ENCODE measurements at places on chromosomes 2 and 18. TPM values are rescaled to one million over a fixed set of nuclear protein-coding genes. Genes with fewer than 3 reads are reported as not detected.

GRCh38 chr18:75700561-75700960 is 273.1 kb upstream of the SMIM21 start:
- DNase-seq, result no peak

- DNase-seq, result no peak
These were observed 130.4 kb downstream of the ZNF236 start for GRCh38 chr18:76952747-76953146.

The PCARE gene
- not detected for total RNA-seq

- no peak for DNase-seq
These were observed 127.8 kb downstream of the NXPH2 start for GRCh38 chr2:138652378-138652777.

The POTEF gene
- not detected for total RNA-seq

DNA sequence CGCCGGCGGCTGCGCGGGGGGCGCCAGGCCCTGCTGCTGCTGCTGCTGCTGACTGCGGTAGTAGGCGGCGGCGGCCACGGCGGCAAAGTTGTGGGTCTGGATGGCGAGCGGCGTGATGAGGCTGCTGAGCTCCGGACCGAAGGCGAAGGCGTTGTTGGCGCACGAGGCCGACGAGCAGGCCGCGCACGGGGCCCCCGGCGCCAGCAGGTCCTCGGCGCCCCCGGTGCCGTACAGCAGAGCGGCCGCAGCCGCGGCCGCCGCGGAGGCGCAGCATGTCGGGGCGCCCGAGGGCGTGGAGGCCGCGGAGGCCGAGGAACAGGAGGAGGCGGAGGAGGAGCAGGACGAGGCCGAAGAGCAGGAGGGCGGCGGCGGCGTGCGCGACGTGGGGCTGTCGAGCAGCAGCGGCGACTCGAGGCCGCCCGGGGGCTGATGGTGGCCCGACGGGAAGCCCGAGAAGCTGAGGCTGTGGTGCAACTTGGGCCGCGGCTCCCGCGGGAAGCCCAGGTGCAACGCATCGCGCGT is 1.8 kb downstream of the ZFP36L2 start:
- no peak for DNase-seq

The IKZF2 gene
- 7.7 TPM for total RNA-seq

DNA sequence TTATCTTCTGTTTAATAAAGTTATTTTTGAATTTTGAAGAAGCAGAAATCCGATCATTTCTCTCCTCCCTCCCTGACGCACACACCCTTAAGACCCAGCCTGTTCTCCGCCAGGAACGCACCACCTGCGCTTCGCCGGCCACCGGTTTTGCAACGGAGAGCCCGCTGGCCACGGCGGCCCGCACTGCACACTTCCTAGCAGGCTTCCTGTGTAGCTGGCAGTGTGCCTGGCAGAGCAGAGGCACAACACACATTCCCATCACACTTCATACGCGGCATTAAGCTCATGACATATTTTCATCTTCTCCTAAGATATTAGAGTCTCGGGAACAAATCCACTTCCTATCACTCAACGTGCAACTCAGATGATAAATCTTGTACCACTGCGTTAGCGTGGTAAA is 148.0 kb downstream of the HDAC4 start:
- DNase-seq, result peak; percentile 38

The DNER gene
- total RNA-seq, result 0.40 TPM

The FN1 gene
- 216 TPM for total RNA-seq

GRCh38 chr2:195575879-195576401 is 81.1 kb upstream of the SLC39A10 start:
- DNase-seq, result no peak

The FBXO48 gene
- 1.5 TPM for total RNA-seq

DNA sequence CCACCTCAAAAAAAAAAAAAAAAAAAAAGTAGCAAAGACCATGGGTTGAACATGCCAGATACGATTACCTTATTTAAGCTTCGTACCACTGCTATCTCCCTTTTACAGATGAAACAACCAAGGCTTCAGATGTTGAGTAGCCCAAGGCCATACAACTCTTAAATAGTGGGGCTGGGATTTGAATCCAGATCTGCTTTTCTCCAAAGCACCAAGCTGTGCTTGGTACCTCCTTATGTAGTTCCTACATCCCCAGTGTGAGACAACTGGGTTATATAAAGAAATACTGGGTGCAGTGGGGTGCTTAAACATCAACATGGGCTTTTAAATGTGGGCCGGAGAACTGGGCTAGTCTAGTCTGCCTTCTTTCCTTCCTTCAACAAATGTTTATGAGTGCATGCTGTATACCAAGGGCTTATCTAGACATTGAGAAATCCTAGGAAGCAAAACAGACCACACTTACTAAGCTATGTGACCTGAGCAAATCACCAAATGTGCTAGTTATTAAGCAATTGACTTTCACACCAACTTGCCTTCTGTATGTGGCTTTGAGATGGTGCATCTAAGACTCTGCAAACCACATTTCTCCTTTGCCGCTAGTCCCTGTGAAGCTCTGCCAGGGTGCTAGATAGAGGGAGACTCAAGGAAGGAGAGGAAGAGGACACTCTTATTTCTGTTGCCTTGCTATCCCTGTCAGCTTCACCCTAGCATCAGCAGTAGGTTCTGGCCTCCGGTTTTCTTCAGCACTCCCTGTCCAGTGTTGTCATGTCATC is 206.8 kb upstream of the FBXO11 start:
- DNase-seq, result no peak

DNA sequence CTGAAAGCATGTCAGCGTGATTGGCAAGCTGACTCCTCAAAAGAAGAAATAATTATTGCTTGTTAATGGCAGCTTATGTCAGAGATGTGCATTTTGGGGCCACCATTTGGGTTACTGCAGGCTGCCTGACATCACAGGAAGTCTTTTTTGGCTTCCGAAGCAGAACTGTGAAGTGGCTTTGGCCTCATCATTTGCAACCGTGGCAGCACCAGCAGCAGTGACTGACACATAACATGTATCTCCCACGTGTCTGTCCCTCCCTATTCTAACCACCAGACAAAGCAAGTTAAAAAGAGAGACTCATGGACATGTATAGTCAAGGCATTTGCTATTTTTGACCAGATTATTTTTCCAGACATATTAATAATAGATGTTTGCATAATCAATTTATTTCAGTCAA is 488.7 kb upstream of the ACVR2A start:
- DNase-seq, result no peak

GRCh38 chr2:963876-964275 is 13.2 kb downstream of the SNTG2 start:
- DNase-seq, result no peak

The ASTL gene
- 0.45 TPM for total RNA-seq

The SDC1 gene
- total RNA-seq, result 184 TPM

The SLC30A3 gene
- total RNA-seq, result not detected

The C2orf78 gene
- not detected for total RNA-seq

- no peak for DNase-seq
These were observed 209.8 kb downstream of the PHLPP1 start for GRCh38 chr18:62925031-62925688.

DNA sequence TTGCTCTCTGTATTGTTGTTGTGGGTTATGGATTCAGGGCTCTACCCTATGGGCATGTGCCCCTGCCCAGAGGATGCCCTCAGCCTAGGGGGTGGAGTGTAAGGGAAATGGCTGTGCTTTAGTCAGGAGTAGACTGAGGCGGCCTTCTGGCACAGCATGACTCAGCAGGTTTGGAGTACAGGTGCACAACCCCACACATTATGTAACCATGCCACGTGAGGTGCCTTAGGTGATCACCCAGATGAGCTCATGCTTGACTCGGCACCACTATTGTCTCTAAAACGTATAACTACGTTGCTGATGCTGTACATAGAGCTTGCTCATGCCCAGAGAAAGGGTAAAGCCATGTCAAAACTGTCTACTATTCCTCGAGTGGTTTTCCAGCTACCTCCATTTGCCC is 48.3 kb upstream of the ZC3H15 start:
- no peak for DNase-seq

DNA sequence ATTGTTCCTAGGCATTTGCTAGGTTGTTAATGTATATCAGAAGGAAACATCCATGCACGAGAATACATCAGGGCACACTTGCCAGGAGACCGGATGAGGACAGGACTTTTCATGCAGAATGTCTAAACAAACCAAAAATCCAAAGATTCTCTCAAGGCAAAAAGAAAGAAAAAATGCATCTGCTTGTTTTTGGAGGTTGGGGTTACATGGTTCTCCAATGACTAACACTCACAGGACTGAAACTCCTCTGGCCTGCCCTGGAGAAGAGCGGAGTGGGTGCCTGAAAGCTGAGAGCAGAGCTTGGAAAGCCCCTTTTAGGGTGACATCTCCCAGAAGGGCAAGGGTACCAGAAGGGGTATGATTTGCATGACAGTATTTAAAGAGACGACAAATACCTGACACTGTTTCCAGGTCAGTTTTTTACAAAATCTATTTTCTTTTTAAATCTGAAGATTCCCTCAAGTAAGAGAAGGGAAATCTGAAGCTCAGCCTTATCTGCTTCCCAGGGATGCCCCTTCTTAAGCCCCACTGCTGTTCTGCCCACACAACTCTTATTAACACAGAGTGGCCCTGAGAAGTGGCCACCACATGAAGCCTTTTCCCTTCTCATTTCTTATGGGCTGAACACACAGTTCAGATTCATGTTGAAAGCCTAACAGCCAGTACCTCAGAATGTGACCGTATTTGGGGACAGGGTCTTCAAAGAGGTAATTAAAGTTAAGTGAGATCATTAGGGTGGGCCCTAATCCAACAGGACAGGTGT is 216.4 kb downstream of the STK39 start:
- no peak for DNase-seq

DNA sequence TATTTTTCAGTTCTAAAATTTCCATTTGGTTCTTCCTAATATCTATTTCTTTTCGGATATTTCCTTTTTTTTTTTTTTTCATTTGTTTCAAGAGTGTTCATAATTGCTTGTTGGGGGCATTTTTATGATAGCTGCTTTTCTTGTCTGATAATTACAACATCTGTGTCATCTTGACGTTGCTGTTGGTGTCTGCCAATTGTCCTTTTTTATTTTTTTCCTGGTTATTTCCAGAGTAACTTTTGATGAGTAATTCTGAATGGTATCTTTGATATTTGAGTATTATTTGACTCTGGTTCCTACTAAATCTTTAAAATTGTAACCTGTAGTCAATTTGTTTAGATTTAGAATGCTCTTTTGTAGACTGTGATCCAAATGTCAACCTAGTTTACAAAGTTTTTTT is 51.3 kb upstream of the CHRNA1 start:
- no peak for DNase-seq

- DNase-seq, result no peak
These were observed 177.3 kb upstream of the SPOPL start for GRCh38 chr2:138324068-138324771.

GRCh38 chr18:75127143-75128021 is 81.6 kb downstream of the PTGR3 start:
- peak; percentile 77 for DNase-seq

DNA sequence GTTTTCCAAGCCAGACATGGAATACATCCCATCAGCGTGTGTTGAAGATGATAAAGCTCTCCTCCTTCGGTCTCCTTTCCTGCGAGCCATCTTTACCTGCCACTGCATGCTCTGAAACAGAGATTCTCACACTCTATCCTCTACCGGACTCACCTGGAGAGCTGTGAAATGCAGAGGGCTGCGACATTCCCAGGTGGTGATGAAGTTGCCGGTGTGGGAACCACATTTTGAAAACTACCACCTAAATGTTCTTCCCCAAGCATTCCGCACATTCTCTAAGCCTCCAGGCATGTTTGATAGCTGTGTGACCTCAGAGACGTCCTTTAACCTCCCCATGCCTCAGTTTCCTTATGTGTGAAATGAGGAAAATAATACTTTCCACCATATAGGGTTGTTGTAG is 226.2 kb upstream of the RAB6C start:
- DNase-seq, result no peak

DNA sequence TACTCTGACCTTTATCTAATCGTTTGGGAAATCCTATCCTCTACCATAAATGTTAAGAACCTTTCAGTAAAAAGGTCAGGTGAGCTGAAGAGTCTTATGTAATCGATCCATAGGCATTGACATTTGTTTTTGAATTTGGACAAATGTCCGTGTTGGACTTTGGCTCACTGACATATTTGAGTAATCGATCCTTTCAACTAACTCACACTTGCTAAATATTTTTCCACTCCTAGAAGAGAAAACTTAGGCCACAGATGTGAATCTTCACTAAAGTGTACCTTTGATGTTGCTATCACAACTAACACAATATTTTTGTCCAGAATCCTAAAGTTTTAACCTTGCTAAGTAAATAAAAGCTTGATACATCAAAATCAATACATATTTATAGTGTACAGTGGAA is 89.5 kb downstream of the CCDC102B start:
- no peak for DNase-seq

- no peak for DNase-seq
These were observed 15.1 kb upstream of the RHOB start for GRCh38 chr2:20431772-20432171.

DNA sequence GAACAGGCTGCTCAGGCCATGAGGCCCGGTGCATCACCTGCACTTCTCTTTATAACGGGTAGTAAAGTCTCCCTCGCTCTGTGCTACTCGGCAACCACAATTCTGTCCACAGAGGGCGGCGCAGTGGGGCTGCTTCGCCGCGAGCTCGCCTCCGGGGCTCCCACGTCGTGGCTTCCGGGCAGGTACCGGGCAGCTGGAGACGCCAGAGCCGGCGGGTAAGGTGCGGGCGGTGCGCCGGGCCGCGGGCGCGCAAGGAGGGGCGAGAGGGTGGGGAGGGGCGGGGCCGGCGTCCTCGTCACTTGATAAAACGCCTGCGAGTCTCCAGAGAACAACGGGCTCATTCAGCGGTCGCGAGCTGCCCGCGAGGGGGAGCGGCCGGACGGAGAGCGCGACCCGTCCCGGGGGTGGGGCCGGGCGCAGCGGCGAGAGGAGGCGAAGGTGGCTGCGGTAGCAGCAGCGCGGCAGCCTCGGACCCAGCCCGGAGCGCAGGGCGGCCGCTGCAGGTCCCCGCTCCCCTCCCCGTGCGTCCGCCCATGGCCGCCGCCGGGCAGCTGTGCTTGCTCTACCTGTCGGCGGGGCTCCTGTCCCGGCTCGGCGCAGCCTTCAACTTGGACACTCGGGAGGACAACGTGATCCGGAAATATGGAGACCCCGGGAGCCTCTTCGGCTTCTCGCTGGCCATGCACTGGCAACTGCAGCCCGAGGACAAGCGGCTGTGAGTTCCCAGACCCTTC is at the start of gene ITGA6:
Gene ITGA6, plus strand, starts transcription at position 331 of the 734 bp plus-strand sequence.
- DNase-seq, result peak; percentile 89
